ENCODE measurements at places on chromosomes 5 and 9.
A peak's percentile ranks its signal among the peaks of the same experiment; 100 is the strongest.

GRCh38 chr9:135513351-135513846, 7.8 kb upstream of the LCN1 start:
- H3K4me3 ChIP-seq = no peak overlapping the region
- peaks cover 7% of the 10 kb centered on the region for H3K27me3 ChIP-seq
- H3K36me3 ChIP-seq = no peaks in the 10 kb centered on the region
- peak; percentile 41 for DNase-seq
- H3K27ac ChIP-seq = no peak overlapping the region

DNA sequence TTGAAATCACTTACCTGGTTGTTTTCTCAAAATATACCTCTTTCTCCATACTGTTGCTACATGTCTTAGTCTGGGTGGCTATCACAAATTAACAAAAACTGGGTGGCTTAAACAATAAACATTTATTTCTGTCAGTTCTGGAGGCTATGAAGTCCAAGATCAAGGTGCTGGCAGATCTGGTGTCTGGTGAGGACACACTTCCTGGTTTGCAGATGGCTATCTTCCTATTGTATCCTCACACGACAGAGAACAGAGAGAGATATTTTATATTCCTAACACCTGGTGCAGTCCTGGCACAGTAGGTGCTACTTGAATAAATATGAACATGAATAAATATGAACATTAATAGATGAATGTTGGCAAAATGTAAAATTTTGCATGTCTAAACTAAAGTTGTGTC, 164.3 kb upstream of the ACOT12 start:
- no peaks in the 10 kb centered on the region for H3K27me3 ChIP-seq
- no peaks in the 10 kb centered on the region for H3K4me1 ChIP-seq
- H3K36me3 ChIP-seq = no peaks in the 10 kb centered on the region
- DNase-seq = no peak

GRCh38 chr5:67858471-67859031, 357.0 kb upstream of the PIK3R1 start:
- no peaks in the 10 kb centered on the region for H3K27me3 ChIP-seq
- H3K4me3 ChIP-seq = no peak overlapping the region
- no peak for DNase-seq
- H3K36me3 ChIP-seq = no peaks in the 10 kb centered on the region
- H3K27ac ChIP-seq = no peak overlapping the region

DNA sequence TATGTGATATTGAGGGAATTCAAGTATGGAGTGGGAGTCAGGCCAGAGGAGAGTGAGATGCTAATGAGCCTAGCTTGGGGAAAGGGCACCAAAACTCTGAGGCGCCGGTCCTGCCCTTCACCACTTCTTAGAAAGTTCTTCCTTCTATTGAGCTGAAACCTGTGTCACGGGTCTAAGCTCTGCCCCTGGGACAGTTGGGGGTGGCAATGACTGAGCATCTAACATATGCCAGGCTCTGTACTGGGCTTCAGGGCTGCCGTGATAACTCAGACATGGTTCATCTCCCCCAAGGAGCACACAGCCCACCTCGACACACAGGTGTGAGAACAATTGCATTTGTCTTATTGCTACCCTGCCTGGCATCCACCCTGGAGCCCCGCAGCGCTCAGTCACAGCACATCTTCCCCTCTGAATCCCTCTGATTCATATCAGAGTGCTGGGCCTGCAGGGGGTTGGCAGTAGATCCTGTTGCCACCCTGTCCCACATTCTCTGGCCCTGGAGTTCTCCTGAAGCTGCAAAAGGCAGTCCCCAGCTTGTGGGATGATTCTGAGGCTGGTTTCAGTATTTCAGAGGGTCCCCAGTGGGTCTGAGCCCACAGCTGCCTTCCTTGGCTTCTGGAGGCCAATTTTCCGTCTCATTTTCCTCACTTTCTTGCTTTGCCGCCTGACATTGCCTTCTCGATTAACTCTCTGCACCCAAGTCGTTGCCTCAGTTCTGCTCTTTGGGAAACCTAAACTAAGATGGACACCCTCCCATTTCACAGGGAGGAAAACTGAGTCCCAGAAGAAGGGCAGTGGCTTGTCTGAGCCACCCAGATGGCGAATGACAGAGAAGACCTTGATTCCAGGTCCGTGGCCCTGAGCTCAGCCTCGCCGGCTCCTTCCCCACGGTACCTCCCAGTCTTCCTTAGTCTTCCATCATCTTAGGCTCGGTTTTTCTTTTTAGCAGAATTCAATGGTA, 42.5 kb downstream of the ALG2 start:
- DNase-seq = no peak
- H3K27ac ChIP-seq = no peak overlapping the region
- H3K4me3 ChIP-seq = no peak overlapping the region
- H3K27me3 ChIP-seq = no peaks in the 10 kb centered on the region
- no peaks in the 10 kb centered on the region for H3K36me3 ChIP-seq
- H3K4me1 ChIP-seq = no peaks in the 10 kb centered on the region

DNA sequence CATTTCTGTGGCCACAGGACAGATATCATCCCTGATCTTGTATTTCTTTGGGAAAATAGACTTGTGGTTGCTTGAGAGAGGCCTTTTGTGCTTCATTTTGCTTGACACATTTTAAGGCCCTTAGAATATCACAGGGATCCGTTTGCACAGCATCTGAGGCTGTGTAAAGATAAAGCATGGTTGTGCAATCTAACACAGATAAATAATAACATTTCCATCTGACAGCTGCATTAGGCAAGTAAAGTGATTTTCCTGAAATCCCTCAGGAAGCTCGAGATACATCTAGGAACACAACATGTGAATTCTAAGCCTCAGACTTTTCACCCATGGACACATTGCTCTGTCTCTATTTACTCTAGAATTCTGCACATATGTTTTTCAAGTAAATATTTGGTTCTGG, 212.8 kb upstream of the ADAMTSL1 start:
- no peaks in the 10 kb centered on the region for H3K36me3 ChIP-seq
- H3K4me1 ChIP-seq = no peaks in the 10 kb centered on the region
- no peak overlapping the region for H3K27ac ChIP-seq
- no peak overlapping the region for H3K4me3 ChIP-seq

- H3K4me1 ChIP-seq = no peaks in the 10 kb centered on the region
- no peak for DNase-seq
- H3K4me3 ChIP-seq = no peak overlapping the region
- H3K36me3 ChIP-seq = no peaks in the 10 kb centered on the region
Measured at GRCh38 chr5:173629628-173630027, 13.2 kb upstream of the BOD1 start.

GRCh38 chr9:120369608-120370220, 210.3 kb downstream of the CDK5RAP2 start:
- H3K4me1 ChIP-seq = no peaks in the 10 kb centered on the region
- H3K27ac ChIP-seq = no peak overlapping the region
- H3K4me3 ChIP-seq = no peak overlapping the region
- H3K36me3 ChIP-seq = no peaks in the 10 kb centered on the region

GRCh38 chr5:82917584-82917983, 159.6 kb downstream of the TMEM167A start:
- no peaks in the 10 kb centered on the region for H3K27me3 ChIP-seq
- no peak overlapping the region for H3K27ac ChIP-seq
- no peak overlapping the region for H3K4me3 ChIP-seq
- H3K36me3 ChIP-seq = no peaks in the 10 kb centered on the region
- no peak for DNase-seq
- H3K4me1 ChIP-seq = no peaks in the 10 kb centered on the region

DNA sequence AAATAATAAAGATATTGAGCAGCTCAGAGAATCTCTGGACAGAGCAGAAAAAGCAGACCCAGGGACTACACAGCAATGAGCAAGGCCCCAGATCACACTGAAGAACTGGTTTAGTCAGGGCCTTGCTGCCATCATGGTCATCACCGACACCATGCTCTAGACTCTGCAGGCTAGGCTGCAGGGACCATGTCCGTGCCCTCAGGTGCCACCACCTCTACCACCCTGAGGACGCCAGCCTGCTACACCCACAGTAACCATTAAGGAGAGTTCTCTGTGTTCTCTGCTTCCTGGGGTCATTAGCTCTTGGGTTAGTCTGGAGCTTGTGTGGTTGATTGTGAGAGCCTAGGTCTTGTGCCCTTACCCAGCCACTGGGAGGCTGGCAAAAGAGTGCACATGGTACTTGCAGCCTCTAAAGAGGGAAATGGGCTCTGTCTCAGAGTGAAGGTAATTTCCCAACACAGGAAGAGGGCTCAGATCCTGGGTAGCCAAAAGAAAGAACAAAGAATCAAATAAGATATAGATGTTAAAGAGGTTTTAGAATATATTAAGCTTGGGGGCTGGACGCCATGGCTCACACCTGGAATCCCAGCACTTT, 31.9 kb upstream of the JADE2 start:
- no peaks in the 10 kb centered on the region for H3K27me3 ChIP-seq
- DNase-seq = peak; percentile 28
- H3K36me3 ChIP-seq = no peaks in the 10 kb centered on the region
- H3K4me1 ChIP-seq = no peaks in the 10 kb centered on the region

- H3K4me1 ChIP-seq = no peaks in the 10 kb centered on the region
- H3K36me3 ChIP-seq = no peaks in the 10 kb centered on the region
- H3K27ac ChIP-seq = no peak overlapping the region
- H3K27me3 ChIP-seq = no peaks in the 10 kb centered on the region
- no peak overlapping the region for H3K4me3 ChIP-seq
Measured at GRCh38 chr5:91207248-91207647, 175.9 kb downstream of the ARRDC3 start.

GRCh38 chr5:33227247-33227646, 213.5 kb upstream of the TARS1 start:
- DNase-seq = no peak
- H3K4me1 ChIP-seq = peaks cover 4% of the 10 kb centered on the region
- peak overlapping the region; percentile 51 for H3K27ac ChIP-seq
- no peak overlapping the region for H3K4me3 ChIP-seq
- H3K27me3 ChIP-seq = no peaks in the 10 kb centered on the region

DNA sequence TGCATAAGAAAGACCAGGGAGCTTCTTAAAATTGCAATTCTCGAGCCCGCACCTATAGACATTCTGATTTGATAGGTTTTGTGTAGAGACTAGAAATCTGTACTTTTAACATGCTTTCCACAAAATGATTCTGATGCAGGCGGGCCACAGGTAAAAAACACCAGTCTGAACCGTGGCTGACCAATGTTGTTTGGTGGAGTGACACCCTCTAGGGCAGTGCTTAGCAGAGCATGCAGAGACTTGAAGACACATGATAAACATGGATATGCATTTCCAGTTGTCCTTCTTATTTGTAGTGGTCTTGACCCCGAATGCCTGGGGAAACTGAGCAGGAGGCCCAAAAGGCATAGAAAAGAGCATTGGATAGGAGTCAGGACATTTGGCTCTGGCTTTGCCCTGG, 10.5 kb upstream of the COL15A1 start:
- H3K27me3 ChIP-seq = no peaks in the 10 kb centered on the region
- H3K27ac ChIP-seq = no peak overlapping the region
- DNase-seq = no peak
- H3K36me3 ChIP-seq = no peaks in the 10 kb centered on the region

DNA sequence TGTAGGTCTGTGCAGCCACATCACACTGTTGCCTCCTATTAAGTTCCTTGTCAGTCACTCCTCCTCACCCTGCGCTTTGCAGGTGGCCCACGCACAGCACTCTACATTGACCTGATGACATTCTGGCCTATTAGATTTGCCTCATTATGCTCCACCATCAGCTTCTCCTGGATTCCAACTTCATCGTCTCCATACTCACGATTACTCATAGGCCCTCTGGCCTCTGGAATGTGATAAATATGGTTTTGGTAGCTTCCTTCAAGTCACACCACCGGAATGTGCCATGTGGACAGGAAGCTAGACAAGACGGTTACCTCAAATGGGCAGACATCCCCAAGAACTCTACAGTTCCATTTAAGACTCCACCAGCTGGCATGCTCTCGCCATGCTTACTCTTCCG, 158.0 kb upstream of the LHFPL2 start:
- H3K4me1 ChIP-seq = peaks cover 12% of the 10 kb centered on the region
- H3K4me3 ChIP-seq = no peak overlapping the region
- DNase-seq = no peak
- no peaks in the 10 kb centered on the region for H3K27me3 ChIP-seq
- no peaks in the 10 kb centered on the region for H3K36me3 ChIP-seq
- H3K27ac ChIP-seq = no peak overlapping the region

DNA sequence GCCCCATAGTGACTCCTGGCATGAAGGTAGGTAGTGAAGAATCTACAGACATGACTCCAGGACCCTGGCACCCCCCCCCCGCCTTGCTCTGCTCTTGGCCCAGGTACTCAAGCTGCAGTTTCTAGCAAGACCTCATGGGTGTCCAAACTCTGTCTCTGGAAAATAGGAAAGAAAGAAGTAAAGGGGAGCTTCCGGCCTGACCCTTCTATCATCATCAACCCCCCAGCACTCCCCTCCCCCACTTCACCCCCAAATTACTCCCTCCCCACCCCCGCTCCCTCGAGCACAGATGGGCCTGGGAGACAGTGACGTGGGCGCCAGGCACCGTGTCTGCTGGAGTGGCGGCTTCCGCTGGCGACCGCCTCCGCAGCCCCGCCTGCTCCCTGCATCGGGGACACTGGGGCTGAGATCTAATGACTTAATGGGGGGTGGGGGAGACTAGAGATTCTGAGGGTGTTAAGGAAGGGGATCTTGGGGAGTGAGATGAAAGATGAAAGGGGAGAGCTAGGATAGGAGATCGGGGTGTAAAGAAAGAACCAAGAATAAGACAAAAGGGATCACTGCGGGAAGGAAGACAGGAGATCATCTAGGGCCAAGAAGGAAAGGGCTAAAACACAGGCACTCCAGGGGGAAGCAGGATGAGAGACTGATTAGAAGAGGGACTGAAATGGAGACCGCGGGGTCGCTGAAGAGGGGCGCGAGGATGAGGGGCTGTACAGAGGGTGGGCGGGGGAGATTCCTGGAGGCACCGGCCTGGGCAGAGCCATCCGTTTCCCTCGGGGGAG, 1.1 kb upstream of the DNAJB5 start:
- no peak for DNase-seq
- H3K27ac ChIP-seq = peak overlapping the region; percentile 100
- H3K4me1 ChIP-seq = peaks cover 42% of the 10 kb centered on the region
- no peaks in the 10 kb centered on the region for H3K27me3 ChIP-seq
- no peaks in the 10 kb centered on the region for H3K36me3 ChIP-seq

DNA sequence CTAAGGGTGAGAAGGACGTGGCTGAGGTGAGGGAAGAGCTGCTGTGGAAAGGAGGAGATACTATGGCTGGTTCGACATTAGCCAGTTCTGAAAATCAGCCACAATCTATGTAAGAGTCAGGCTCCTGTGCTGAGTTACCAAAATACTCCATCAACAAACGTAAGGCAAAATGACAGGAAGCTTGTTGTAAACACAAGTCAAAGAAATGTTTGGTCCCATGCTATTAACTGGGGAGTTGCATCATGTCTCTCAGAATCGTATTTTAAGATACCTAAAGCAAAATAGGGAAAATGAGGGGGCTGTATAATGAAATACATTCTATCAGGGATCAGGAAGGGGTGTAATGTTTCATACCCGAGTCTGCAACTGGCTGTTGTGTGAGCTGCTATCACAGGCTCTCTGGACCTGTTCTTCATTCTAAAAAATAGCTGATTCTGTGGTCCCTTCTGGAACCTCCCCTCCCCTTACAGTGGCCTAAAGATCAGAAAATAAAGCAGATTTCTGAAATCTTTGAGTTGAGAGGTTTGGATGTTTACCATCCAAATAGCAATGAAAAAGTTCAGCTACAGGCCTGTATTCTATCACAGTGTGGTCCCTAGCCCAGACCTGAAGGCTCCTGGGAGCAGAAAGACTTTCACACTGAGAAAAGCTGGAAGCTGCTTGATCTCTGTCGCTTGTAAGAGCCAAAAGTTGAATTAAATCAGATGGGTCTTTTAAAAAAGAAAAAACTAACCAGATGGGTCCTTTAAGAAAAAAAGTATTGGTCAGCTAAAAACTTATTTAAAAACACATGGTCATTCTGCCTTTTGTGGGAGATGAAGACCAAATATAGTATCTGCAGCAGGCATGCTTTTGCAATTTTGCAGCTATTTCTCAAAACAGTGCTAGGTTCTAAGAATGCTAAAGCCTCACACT, 97.8 kb upstream of the SMC5 start:
- no peaks in the 10 kb centered on the region for H3K27me3 ChIP-seq
- H3K27ac ChIP-seq = peak overlapping the region; percentile 71
- DNase-seq = no peak
- peaks cover 25% of the 10 kb centered on the region for H3K4me1 ChIP-seq
- no peak overlapping the region for H3K4me3 ChIP-seq
- H3K36me3 ChIP-seq = peaks cover 10% of the 10 kb centered on the region

All from tibial artery (tissue), 4 donors.